ENCODE measurements at places on chromosomes 2 and 18.
A peak's percentile ranks its signal among the peaks of the same experiment; 100 is the strongest.

- DNase-seq: no peak
These were observed 47.2 kb upstream of the GPR17 start for GRCh38 chr2:127598711-127599110.

GRCh38 chr18:74197705-74198341 lies 49.5 kb downstream of the TIMM21 start:
- no peak for DNase-seq

GRCh38 chr18:70221156-70221914 lies 15.8 kb upstream of the RTTN start:
- no peak for DNase-seq

GRCh38 chr2:37671816-37672103 lies 318 bp upstream of the CDC42EP3 start:
- peak; percentile 13 for DNase-seq

GRCh38 chr18:33804258-33804657 lies 226.2 kb downstream of the ASXL3 start:
- DNase-seq: no peak

DNA sequence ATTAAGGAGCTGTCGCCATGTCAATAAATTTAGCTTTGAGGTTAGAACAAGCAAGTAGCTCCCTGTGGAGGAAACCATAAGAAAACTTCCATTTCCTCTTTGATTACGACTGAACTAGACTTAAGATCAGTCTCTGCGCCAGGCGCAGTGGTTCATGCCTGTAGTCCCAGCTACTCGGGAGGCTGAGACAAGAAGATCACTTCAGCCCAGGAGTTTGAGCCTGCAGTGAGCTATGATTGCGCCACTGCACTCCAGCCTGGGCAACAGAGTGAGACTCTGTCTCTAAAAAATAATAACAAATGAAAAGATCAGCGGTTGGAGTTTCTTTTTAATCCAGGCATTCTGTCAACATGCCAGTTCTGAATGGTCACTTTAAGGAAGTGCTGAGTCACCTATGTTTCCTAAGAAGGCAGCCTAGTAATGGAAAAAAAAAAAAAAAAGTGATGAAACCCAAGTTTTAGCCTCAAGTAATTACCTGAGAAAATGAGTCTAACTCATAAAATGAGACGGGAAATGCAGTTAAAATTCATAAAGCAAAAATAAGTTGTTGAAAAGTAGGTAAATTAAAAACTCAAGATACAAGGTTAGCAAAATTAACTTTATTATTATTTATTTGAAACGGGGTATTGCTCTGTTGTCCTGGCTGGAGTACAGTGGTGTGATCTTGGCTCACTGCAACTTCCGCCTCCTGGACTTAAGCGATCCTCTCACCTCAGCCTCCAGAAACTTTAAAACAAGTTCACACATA lies 10.2 kb downstream of the C18orf32 start:
- no peak for DNase-seq

DNA sequence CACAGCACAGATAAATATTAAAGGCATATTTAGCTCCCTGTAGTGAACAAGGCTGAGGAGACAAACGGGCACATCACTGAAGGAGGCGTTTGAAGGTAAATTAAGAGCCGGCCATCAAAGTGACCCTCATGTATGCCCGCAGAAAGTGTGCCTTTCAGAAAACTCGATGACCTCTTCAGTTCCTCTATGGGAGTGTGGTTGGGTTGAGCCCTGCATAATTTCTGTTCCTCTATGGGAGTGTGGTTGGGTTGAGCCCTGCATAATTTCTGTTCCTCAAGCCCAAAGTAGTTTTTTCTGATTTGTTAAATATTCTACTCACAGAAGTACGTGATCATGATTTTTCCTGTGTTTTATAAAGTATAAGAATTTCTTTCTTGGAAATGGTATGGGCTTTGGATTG lies 568.5 kb downstream of the TSN start:
- DNase-seq: no peak

DNA sequence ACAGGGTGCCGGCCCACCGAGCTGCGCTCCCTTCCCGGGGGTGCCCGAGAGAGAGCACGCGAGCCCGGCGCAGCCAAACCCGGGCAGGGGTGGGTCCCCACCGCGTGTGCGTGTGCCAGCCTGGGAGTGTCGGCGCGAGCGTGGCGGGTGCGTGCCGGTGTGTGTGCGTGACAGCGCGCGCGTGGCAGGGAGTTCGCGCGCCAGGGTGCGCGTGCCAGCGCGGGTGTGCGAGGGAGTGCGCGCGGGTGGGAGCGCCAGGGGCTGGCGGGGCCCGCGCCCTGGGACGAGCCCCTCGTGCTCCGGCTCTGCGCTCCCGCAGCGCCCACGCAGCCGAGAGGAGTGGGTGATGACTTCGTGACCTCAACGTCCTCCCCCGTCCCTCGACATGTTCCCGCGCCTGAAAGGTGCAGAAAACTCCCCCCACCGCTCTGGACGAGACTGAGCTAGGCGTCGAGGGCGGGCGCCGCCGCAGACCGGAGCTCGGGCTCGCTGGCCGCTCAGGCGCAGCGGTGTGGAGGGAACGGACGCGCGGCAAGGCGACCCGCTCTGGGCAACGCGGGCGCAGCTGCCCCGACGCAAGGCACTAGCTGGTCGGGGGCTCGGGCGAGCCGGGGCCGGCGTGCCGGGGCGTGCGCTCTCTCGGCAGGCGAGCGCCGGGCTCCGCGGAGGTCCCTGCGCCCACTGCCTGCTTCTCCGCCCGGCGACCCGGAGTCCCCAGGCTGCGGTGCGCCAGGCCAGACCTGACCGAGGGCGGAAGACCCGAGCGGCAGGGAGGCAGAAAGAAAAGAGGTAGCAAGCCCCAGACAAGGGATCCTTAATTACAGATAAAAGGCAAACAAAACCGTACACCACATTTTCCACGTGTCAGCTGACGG lies 582.8 kb downstream of the ZEB2 start:
- peak; percentile 13 for DNase-seq

DNA sequence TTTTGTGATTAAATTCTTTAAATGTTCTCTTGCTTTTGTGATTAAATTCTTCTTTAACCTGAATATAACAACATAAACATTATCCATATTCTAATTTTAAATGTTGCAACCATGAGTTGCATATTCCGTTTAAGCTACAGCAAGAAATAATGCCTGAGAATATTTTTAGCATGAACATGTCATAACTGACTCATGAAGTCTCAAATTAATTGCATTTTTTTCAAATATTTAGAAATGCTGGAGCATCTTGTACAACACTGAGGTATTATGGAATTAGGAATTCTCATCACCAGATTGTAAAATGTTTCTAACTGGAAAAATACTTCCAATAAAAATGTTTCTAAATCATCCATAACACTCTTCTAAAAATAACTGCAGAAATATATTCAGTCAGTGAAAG lies 14.7 kb downstream of the ROCK2 start:
- no peak for DNase-seq

DNA sequence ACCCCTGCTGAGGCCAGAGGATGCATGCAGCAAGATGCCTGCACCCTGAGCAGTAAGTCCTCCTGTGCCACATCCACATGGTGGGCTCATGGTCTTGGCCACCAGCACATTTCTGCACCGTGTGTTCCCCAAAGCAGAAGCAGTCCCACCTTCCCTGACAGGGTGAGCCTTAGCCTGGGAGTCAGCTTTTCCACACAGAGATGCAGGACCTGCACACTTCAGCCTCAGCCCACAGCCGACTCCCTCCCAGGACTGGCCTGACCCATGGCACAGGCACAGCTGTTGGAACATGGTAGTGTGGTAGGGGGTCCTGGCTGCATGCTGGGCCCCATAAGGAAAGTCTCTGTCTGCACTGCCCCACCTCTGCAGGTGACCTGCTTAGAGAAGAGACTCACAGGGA lies 5.0 kb downstream of the SNED1 start:
- DNase-seq: no peak

- DNase-seq: no peak
These were observed 1232.0 kb upstream of the FAM98A start for GRCh38 chr2:34831096-34831495.

DNA sequence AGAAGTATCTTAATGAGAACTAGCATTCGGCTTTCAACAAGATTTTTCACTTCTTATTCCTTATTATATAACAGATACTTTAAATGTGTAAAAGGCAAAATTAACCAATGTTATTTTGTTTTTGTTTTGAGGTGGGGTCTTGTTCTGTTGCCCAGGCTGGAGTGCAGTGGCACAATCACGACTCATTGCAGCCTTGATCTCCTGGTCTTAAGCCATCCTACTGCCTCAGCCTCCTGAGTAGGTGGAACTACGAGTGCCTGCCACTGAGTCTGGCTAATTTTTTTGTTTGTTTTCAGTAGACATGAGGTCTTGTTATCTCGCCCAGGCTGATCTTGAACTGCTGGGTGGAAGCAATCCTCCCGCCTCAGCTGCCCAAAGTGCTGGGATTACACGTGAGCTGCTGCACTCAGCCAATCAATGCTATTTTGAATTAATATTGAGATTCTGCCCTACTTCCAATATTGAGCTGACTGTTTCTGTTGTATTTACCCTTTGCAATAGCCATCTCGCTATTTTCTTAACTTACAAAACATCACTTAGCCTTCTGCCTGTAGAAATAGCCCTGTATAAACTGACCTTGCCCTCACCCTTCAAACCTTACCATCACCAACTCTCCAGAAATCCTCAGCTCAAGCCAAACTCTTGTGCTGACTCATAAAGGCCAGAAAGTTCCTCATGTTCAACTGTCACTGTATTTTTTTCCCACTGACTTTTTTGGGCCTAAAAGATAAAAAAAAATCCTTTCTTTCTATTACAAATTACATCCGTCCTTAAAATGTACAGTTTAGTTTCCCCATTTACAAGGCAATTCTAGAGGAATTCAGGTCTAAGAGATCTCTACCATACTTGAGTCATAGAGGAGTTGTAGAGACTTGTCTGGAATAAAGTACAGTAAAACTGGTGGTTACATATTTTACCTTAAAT lies 94.3 kb downstream of the OLA1 start:
- DNase-seq: no peak

GRCh38 chr18:51610481-51610880 lies 413.0 kb upstream of the MEX3C start:
- DNase-seq: no peak

DNA sequence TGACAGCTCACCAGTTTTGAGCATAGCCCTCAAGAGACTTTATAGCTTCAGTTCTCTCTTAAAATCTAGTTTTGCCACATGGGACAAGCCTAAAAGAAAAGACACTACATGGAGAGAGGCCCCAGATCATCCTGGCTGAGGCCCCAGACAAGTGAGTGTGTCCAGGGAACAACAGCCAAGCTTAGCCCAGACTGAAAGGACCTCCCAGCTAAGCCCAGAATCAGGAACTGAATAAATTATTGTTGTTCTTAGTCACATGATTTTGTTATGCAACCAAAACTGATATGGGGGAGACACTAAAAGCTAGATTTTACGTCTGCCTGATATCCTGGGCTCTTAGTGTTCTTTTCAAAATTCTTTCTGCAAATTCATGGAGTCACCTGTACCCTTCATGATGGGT lies 29.3 kb upstream of the LBH start:
- DNase-seq: no peak

- no peak for DNase-seq
These were observed 311.3 kb upstream of the NT5C1B start for GRCh38 chr2:18900691-18901141.

DNA sequence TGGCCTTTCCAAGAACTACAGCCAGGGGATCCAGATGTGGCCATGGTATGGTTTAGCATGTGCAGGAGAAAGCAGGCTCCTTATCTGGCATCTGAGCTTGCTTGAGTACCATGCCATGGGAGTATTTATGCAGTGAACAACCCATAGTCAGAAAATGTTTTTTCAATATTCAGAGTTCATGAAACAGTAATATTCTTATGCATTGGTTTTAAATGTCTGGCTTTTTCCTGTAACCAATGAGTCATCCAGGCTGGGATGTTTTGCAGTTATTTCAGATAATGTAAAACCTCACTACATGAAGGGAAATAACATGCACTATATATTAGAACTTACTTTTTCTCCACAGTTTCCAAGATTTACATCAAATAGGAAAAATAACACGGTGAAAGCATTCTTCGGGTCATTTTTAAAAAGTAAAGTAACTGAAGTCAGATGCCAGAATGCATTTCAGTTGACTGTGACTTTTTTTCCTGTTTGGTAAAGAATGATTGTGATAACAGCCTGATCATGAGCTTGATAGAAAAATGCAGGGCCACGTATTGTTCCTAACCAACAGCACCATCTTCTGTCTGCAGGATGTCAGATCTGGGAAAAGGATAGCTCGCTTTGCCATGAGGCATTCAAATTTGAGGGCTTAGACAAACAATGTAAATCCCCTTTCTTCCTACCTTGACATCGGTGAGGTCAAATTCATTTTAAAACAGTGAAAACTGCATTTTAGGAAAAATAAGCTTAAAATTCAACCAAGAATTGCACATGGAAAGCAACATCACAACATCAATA lies 152.8 kb downstream of the DSC3 start:
- DNase-seq: no peak

GRCh38 chr2:116754381-116755101 lies 1060.0 kb upstream of the DDX18 start:
- no peak for DNase-seq

DNA sequence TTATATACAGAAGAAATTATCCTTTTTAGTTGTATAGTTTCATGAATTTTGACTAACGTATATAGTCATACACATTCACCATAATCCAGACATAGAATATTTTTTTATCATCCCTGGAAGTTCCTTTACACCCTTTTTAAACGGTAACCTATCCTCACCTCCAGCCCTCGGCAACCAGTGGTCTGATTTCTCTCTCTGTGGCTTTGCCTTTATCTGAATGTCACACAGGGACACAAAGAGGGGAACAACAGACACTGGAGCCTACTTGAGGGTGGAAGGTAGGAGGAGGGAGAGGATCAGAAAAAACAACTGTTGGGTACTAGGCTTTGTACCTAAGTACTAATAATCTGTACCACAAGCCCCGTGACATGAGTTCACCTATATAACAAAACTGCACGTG lies 191.9 kb downstream of the MC4R start:
- no peak for DNase-seq

GRCh38 chr2:202883987-202884675 lies 12.6 kb upstream of the ICA1L start:
- no peak for DNase-seq

DNA sequence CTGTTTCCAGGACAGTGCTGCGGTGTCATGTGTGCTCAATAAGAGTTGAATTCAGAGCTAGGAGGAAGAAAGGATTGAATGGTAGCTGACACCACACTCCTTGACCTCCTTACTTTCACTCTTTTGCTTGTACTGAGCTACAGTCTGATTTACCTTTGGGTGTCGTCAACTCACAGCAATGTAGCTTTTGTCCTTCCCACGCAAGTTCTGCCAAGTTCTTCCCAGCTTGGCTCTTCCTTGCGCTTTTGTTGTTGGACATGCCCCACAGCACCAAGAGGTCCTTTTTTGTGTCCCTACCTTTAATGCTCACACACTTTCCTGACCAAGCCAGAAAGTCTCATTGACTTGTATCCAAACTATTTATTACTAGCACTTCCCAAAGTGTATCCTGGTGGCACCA lies 38.3 kb upstream of the ITGB6 start:
- DNase-seq: no peak

DNA sequence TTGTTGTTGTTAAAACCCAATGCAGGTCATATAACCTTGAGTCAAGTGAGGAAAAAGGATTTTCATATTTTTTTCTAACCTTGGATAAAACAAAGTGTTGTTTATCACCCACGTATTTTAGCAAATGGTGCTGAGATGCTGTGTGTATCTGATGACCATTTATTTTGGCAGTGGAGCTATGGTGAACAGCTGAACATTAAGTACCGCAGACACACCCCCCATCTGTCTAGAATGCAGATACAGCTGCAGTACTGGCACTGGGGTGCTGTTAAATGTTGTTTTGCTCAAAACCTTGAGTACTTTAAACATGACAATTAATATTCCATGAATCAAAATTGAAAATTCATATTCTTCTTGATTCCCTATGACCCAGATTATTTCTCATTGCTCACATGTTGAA lies 773.3 kb upstream of the SLC39A10 start:
- DNase-seq: no peak

GRCh38 chr2:149104221-149104620 lies 65.7 kb downstream of the LYPD6B start:
- DNase-seq: no peak
